RPMI8226 (cell line): ENCODE measurements at places on chromosomes 4 and X.

DNA sequence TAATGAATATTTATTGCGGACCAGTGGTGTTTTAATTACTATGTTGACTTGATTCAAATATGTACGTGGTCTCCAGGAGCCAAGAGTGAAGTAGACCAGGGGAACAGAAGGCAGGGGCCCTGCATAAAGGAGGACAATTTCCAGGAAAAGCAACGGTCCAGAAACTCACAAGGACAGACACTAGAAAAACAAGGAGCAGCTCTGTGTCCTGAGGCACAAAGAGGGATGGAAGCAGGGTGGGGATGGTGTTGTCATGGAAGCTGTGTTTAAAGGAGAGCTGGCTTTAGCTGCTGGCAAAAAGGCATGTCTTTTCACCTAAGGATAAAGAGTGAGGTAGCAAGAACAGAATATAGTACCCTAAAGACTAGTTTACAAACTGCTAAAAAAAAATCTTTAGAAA is 254.1 kb upstream of the TENM3 start:
- no peak for DNase-seq

- DNase-seq = no peak
Observed at GRCh38 chr4:79257953-79258613, 67.8 kb downstream of the NAA11 start.

GRCh38 chr4:105588252-105588651 is 35.8 kb downstream of the ARHGEF38 start:
- no peak for DNase-seq

GRCh38 chr4:125891597-125892258 is 577.0 kb downstream of the FAT4 start:
- DNase-seq = no peak

GRCh38 chr4:30283336-30283735 is 436.8 kb upstream of the PCDH7 start:
- DNase-seq = no peak

DNA sequence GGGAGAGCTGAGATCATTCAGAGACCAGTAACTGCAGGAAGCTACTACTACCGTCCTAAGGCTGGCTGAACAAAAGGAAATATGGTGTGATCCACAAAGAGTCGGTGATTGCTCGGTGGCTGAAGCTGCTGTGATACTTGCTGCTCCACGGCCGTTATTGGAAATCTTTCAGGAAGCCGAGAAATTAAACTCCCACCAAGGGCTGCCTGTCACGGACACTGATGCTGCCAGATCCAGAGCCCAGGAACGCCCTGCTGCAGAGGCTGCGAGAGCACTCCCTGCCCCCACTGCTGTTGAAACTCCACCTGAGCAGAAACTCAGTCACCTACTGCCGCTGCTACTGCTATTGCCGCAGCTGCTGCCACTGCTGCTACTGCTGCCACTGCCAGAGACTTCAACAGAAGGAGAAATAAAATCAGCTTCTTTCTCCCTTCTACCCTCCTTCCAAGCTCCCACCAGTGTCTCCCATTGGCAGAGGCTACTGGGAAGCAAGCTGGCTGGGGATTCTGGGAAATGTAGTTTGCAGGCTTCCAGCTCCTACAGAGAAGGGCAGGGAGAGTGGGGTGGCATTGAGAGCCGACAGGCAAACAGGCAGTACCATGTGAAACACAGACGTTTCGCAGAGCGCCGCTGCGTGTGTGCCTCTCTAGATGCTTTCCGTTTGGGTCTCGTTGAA is 126.0 kb upstream of the ENPP6 start:
- DNase-seq = peak; percentile 79

- no peak for DNase-seq
Observed at GRCh38 chrX:115324194-115324593, 34.7 kb downstream of the LUZP4 start.

- no peak for DNase-seq
Observed at GRCh38 chrX:77412631-77413030, 34.6 kb upstream of the FGF16 start.

DNA sequence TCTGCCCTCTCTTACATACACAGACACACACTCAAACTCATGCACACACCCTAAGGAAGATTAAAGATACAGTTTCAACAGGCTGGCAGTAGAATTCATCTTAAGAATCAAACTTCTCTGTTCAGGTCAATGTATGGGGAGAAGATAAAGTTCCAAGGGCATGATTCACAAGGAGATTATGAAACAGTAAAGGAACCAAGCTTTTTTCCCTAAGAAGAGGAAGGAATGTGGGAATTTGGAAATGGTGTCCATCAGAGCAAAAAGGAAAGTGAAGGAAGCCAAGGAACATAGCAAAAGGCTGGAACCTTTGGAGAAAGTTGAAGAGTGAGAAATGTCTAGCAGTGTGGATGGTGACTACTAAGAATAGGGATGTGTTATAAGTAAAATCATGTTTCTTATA is 191.0 kb upstream of the NPY2R start:
- no peak for DNase-seq

DNA sequence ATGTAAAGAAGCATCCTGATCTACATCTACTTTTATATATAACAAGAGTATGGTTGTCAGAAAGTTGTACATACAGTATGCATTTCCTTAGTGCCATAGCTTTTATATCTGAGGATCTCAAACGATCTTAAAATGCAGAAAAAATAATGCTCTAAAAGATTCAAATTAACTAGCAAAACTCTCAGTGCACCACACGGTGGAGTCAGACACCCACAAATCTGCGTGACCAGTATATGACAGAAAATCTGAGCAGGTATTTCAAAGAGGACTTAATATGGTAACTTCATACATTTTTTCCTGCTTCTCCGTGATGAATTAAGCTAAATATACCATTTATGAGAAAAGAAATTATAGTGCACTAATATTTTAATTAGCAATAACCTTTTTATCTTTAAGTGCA is 803.0 kb downstream of the DMD start:
- DNase-seq = peak; percentile 31

- peak; percentile 12 for DNase-seq
Observed at GRCh38 chr4:180542445-180543100, 1700.6 kb upstream of the TENM3 start.

GRCh38 chr4:47695260-47695659 is 142.6 kb downstream of the CORIN start:
- no peak for DNase-seq

DNA sequence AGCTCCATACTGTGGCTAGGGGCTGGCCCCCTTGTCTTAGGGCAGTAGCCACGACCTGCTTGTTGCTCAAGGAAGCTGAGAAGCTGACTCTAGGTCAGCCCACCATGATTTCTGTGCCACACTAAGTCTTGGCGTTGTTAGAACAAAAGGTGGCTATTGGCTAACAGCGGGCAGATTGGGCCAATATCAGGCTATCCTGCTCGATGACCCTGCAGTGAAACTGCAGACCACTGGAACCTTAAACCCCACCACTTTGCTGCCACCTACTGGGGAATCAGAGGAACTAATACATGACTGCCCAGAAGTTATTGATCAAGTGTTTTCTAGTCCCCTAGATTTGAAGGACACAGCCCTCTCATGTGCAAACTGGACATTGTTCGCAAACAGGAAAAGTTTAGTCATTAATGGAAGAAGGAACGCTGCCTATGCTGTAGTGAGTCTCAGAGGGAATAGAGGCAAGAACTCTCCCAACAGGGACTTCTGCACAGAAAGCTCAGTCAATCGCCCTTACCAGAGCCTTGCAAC is 17.0 kb upstream of the PAPSS1 start:
- peak; percentile 14 for DNase-seq

DNA sequence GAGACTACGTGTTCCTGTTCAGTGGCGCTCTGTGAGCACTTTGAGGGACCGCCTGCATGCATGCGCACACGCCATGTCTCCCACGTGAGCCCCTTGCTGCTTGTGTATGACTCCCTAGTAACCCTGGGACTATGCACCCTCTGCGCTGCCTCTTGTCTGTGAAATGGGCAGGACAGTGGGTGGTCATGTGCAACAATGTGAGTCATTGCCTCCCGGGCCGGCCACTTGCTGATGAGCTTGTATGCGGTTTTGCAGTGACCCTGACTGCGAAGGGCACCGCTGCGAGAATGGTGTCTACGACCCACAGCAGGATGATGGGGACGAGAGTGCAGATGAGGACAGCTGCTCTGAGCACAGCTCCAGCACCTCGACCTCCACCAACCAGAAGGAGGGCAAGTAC is 61.4 kb downstream of the TNIP2 start:
- DNase-seq = no peak

DNA sequence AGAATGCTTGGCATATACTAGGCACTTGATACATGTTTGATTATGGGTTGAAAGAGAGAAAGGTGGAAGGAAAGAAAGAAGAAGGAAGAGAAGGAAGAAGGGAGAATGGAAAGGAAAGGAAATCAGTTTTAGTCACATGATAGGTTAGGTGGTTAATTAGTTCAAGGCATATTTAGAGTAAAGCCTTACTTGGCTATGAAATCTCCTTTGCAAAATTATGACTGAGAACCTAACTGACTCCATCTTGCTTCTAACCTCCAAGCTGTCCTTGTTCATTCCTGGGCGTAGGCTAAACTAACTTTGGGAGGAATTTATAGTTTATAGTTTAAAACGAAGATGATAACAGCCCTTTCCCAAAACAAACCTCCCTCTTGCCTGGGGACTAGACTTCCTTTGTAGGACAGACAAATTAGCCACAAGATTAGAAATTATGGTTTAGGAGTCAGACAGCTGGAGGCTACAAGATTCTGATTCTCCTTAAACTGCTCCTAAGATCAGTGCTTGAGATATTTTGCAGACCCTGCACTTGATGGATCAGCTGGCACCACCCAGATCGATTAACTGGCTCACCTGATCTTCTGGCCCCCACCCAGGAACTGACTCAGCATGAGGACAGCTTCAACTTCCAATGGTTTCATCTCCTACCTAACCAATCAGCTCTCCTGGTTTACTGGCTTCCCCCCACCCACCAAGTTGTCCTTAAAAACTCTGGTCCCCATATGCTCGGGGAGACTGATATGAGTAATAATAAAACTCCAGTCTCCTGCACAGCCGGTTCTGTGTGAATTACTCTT is 55.0 kb downstream of the TXK start:
- DNase-seq = no peak

GRCh38 chr4:100754751-100755150 is 236.9 kb upstream of the EMCN start:
- no peak for DNase-seq

- no peak for DNase-seq
Observed at GRCh38 chr4:126843492-126844067, 789.2 kb upstream of the INTU start.

DNA sequence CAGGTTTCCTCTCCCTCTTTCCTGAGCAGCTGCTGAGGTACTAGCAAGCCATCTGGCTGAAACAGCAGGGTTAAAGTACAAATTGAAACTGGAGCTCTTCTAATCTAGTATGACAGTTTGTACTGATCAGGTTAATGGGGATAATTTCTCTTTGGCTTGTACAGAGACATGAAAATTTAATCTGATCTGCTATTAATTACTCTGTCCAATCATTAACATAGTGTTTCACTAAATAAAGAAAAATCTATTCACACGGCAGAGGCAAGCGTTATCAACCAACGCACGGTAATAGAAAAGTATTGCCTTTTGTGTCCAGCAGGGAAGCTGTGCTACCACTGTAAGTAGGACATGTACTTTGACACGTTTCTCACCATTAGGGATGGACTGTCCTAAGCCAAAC is 71.1 kb downstream of the IGSF1 start:
- DNase-seq = no peak

DNA sequence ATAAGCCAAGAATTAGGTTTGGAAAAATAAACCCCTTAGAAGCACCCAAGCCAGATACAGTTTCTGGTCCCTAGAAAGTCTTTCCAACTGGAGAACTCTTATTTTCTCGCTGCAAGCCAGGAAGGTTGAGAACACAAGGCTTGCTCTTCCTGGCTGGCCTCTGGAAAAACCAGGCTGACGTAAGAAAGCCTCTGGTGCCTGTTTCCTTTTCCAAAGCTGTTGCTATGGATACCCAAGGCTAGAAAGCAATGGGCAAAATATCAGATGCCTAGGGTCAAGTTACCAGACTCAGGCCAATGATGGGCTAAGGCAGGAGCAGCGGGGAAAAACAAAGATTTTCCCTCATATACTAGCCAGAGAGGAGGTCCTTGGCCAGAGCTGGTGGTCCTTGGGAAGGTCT is 281.6 kb downstream of the KLHL13 start:
- no peak for DNase-seq

GRCh38 chr4:109185548-109185947 is 116.9 kb downstream of the COL25A1 start:
- no peak for DNase-seq

GRCh38 chr4:189050643-189051042 is 890.0 kb upstream of the FRG1 start:
- no peak for DNase-seq

DNA sequence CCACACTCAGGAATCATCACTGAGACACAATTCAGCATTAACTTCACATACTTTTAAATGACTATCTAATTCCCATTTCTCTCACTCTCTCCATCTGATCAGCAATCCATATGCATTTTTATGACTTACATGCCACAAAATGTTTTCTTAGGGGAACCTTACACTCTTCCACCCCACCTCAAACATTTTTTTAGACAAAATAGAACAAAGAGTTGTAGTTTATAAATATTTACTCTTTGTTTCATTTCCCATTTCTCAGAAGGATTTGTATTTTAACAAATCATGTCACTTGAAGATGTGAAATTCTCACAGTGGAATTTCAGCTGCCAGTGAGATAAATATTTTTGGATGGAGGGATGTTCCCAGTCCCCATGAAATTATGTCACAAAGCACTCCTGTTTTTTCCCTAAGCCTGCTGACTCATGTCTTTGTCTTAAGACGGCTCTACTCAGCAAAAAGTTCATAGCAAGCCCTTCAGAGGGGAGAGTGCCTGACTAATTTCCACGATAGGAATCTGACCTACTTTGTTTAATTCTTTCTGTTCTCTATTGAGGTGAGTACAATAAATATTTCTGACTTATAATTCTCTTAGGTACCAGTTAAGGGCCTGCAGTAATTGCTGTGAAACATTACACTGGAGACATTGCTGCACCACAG is 257.7 kb downstream of the THOC2 start:
- no peak for DNase-seq

DNA sequence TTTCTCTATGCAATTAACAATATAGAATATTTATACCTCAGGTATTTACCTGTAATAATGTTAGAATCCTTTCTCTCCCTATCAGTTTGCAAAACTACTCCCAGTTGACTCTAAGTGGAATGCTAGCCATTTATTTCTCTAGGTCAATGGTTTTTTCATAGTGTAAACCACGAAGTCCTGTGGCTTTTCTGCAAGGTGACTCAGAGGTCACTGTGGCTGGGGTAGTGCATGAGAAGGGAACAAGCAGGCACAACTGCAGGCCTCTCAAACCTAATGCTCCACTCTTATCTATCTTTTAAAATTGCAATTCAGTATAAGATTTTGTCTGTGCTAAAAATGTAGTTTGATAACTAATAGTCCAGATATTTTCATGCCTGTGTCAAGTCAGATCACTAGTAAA is 159.4 kb downstream of the ANTXR2 start:
- DNase-seq = no peak

GRCh38 chr4:98565681-98566301 is 92.6 kb downstream of the TSPAN5 start:
- no peak for DNase-seq

GRCh38 chr4:101199507-101200285 is 147.6 kb downstream of the PPP3CA start:
- DNase-seq = no peak
